ENCODE measurements at places on chromosomes 7 and 10.
A peak's percentile ranks its signal among the peaks of the same experiment; 100 is the strongest.

GRCh38 chr7:128869944-128870285, 7.3 kb downstream of the ATP6V1F start:
- peak overlapping the region; percentile 82 for H3K4me3 ChIP-seq
- H3K4me1 ChIP-seq: peaks cover 23% of the 10 kb centered on the region
- H3K27ac ChIP-seq: no peak overlapping the region
- no peak for DNase-seq

DNA sequence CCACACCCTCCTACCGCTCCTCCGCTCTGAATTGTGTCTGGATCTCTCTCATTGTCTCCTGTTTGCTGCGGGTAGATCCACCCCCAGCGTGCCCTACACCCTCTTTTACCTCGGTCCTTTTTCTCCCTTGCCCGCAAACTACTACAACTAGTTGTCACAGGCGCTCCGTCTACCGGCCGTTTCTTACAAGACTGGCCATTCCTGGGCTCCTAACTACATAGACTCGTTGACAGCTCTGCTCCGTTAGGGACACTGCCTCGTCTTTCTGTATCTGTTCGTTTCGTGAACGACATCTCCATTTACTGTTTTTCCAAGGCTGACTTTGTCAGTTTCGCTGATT, 786 bp downstream of the TAF3 start:
- H3K27ac ChIP-seq: peak overlapping the region; percentile 88
- no peaks in the 10 kb centered on the region for H3K36me3 ChIP-seq
- DNase-seq: peak; percentile 6
- H3K4me1 ChIP-seq: peaks cover 29% of the 10 kb centered on the region

- no peak overlapping the region for H3K27ac ChIP-seq
- no peak overlapping the region for H3K4me3 ChIP-seq
- peaks cover 12% of the 10 kb centered on the region for H3K27me3 ChIP-seq
- H3K4me1 ChIP-seq: peaks cover 15% of the 10 kb centered on the region
- H3K36me3 ChIP-seq: no peaks in the 10 kb centered on the region
- DNase-seq: no peak
Observed at GRCh38 chr10:71306979-71307378, 12.1 kb upstream of the SLC29A3 start.

- no peak overlapping the region for H3K27ac ChIP-seq
- no peak overlapping the region for H3K4me3 ChIP-seq
- H3K27me3 ChIP-seq: peaks cover 44% of the 10 kb centered on the region
- H3K4me1 ChIP-seq: no peaks in the 10 kb centered on the region
Observed at GRCh38 chr10:122112625-122113160, 123.7 kb downstream of the TACC2 start.

GRCh38 chr10:50582766-50583762, 40.7 kb downstream of the SGMS1 start:
- no peaks in the 10 kb centered on the region for H3K27me3 ChIP-seq
- peaks cover 72% of the 10 kb centered on the region for H3K4me1 ChIP-seq
- DNase-seq: no peak
- H3K4me3 ChIP-seq: no peak overlapping the region
- peaks cover 27% of the 10 kb centered on the region for H3K36me3 ChIP-seq

DNA sequence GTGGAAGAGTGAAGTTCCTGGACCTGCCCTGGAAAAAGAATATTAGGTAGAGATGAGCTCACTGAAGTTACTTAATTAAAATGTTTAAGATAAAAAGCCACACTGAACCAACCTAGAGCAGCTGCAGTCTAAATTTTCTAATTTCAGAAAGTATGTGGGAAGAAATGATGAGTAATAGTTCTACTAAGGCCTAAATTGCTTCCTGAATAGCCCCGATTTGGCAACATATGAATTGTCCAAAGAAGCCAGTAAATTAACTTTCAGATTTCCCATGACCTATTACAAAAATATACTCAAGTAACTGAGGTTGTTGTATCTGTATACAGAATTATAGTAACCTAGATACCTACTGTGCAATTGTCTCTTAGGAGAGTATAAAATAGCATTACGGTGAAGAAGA, 312.6 kb downstream of the IPMK start:
- H3K4me1 ChIP-seq: no peaks in the 10 kb centered on the region
- H3K27me3 ChIP-seq: no peaks in the 10 kb centered on the region
- no peaks in the 10 kb centered on the region for H3K36me3 ChIP-seq

GRCh38 chr7:155380221-155380861, 77.6 kb upstream of the EN2 start:
- H3K27me3 ChIP-seq: peaks cover 98% of the 10 kb centered on the region
- peak overlapping the region; percentile 32 for H3K4me3 ChIP-seq
- DNase-seq: peak; percentile 61

DNA sequence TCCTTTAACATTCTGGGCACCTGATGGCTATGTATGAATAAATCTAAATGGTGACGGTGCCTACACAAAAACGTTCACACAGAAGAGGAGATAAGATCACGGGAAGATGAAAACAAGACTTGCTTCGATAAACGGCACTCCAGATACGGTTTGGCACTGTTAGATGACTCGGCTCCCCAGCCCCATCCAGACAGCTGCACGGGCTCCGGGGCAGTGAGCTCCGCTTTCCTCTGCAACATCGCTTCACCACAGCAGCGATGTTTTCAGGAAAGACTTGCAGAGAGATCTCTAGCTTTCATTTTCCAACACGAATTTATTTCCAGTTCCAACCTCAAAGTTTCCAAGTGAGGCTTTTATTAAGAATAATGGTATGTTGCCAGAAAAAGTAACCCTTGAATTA, 132.1 kb downstream of the KLF6 start:
- H3K36me3 ChIP-seq: no peaks in the 10 kb centered on the region
- DNase-seq: no peak
- no peak overlapping the region for H3K27ac ChIP-seq
- no peak overlapping the region for H3K4me3 ChIP-seq

- no peak overlapping the region for H3K4me3 ChIP-seq
- DNase-seq: no peak
- no peaks in the 10 kb centered on the region for H3K36me3 ChIP-seq
- no peak overlapping the region for H3K27ac ChIP-seq
- no peaks in the 10 kb centered on the region for H3K4me1 ChIP-seq
Observed at GRCh38 chr10:4434105-4434504, 391.9 kb upstream of the AKR1E2 start.

DNA sequence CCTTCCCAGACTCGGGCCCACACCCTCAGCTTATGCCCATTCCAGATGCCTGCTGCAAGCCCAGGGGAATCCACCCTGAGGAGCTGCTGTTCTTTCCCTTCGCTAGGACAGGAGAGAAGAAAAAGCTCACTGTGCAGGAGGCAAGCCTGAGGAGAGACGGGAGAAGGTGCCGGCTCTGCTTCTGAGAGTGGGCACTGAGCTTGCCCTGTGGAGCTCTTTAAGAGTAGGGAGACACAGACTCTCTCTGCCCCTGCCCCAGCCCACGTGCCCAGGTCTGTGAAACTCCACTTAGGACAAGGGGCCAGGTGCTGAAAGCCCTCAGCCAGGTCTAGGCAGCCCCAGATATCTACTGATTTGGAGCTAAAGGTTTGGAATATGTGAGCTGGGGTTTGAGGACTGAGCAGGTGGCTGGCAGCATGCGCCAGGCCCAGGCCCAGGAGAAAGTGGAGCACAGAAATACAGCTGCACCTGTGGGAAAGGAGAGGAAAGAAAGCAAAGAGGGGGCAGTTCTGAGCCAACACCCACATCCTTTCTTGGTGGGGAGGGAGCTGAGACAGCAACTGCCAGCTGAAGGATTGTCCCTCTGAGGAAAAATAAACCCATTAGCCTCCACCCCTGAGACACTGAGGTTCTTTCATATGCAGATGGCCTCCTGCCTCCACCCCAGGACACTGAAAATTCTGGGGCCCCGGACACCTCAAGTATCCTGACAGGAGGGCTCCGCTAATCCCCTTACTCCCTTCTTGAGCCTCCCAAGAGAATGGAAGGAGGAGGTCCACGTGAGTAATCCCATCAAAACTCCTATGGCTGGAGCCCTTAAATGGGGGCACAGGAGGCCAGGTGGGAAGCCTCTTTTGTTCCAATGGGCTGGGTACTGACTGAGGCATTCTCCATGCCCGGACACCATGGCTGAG, 7.3 kb downstream of the POLL start:
- no peaks in the 10 kb centered on the region for H3K27me3 ChIP-seq
- no peak overlapping the region for H3K4me3 ChIP-seq
- no peak overlapping the region for H3K27ac ChIP-seq
- H3K36me3 ChIP-seq: peaks cover 7% of the 10 kb centered on the region

GRCh38 chr7:81414411-81414810, 355.4 kb downstream of the HGF start:
- no peak overlapping the region for H3K27ac ChIP-seq
- no peak for DNase-seq
- no peaks in the 10 kb centered on the region for H3K36me3 ChIP-seq
- no peak overlapping the region for H3K4me3 ChIP-seq

DNA sequence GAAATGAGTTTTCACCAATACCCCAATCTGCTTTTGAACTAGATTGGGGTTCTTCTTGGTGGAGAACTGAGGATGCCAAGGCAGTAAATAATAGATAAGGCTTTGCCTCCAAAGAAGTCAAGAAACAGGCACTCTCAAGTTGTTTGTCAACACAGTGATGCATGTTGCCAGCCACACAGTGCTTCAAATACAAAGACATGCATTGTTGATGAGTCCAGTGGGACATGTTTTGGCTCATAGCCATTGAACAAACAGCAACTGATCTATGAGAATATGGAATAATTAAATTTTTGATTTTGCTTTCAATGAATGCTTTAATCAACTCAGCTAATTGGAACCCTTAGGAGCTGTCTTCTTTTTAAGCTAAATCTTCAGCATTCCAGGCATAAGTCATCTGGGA, 346.4 kb downstream of the THSD7A start:
- no peaks in the 10 kb centered on the region for H3K27me3 ChIP-seq
- no peaks in the 10 kb centered on the region for H3K4me1 ChIP-seq
- no peak overlapping the region for H3K4me3 ChIP-seq
- no peak for DNase-seq
- no peak overlapping the region for H3K27ac ChIP-seq

GRCh38 chr7:42272793-42273665, 36.0 kb upstream of the GLI3 start:
- H3K27ac ChIP-seq: no peak overlapping the region
- H3K27me3 ChIP-seq: peaks cover 10% of the 10 kb centered on the region
- no peak for DNase-seq

DNA sequence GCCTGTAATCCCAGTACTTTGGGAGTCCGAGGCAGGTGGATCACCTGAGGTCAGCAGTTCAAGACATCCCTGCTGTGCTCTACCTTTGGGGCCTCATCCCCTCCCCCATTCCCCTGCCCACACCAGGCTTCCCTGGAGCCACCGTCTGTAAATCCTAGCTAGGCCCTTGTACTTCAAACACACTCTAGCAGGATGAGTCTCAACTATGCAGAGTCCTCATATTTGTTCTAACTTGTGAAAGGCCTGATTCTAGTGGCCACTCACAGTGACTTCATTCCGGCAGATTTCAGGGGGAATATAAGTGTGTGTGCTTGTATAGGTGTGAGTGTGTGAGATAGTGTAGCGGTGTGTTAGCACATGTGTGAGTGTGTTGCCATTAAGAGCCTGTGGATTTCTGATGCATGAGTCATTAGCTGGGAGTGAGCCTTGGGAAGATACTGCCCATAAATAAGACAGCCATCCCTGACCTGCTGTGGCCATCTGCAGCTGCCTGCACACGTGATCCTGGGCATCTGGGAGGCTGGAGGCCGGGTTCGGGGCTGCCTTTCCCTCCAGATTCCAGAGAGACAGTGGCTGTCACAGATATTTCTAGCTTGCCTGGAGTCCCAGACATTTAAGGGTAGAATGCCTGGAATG, 1.7 kb upstream of the NEURL1 start:
- peaks cover 23% of the 10 kb centered on the region for H3K4me1 ChIP-seq
- peaks cover 29% of the 10 kb centered on the region for H3K27me3 ChIP-seq
- no peak for DNase-seq
- no peak overlapping the region for H3K4me3 ChIP-seq
- peak overlapping the region; percentile 13 for H3K27ac ChIP-seq

- DNase-seq: no peak
- no peaks in the 10 kb centered on the region for H3K36me3 ChIP-seq
- H3K4me3 ChIP-seq: no peak overlapping the region
- no peaks in the 10 kb centered on the region for H3K27me3 ChIP-seq
- H3K27ac ChIP-seq: no peak overlapping the region
- H3K4me1 ChIP-seq: no peaks in the 10 kb centered on the region
Observed at GRCh38 chr7:30142710-30143109, 7.9 kb downstream of the MTURN start.

DNA sequence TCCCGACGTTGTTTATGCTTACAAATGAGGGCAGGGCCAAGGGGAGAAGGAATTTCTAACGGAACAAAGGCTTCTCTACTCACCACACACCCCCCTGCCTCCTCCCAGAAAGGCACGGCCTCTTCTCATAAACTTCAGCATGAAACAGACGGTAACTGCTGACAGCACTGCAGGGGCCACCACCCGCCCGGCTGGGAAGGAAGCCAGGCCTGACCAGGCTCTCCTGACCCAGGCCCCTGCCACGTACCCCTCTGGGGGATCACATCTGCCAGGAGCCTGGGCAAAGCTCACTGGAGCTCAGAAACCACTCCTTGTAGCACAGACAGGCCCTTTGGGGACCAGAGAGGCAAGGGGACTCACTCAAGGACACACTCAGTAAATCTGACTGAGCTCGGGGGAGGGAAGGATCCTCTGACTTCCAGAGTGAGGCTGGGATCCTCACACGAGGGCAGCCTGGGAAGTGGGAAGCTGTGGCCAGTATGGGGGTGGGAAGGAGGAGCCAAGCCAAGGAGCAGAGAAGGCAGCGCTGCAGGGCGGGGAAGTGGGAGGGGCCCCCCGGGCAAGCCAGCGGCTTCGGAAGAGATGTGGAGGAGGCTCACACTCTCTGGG, 46.1 kb downstream of the ZCCHC24 start:
- no peak for DNase-seq
- no peaks in the 10 kb centered on the region for H3K4me1 ChIP-seq
- H3K4me3 ChIP-seq: no peak overlapping the region
- no peak overlapping the region for H3K27ac ChIP-seq

DNA sequence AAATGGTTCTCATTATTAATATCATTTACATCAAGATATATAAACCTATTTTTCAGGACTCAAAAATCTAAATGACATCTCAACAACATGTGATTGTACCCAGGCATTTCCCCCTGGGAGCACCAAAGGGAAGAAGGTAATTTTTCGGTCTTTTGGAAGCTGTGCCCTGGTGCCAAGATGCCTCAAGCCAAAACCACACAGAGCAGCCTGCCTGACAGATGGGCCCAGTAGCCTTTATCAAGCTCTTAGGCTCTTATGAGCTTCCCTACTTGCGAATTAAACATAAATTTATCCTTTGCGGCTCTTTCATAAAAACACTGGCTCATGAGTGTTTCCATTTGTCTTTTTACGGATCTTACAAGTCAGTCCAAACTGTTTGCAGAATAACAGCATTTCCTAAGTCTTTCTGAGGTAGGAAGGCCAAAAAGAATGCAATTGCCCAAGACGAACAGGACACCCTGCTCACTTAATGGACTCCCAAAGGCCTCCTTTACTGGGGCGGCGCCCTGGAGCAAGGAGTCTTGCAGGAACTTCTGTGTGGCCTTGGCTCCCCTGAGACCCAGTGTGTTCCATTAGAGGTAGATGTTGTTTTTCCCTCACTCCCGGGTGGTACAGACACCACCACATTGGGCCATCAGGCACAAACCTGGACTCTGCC, 4.1 kb upstream of the RASSF4 start:
- peaks cover 8% of the 10 kb centered on the region for H3K36me3 ChIP-seq
- peaks cover 22% of the 10 kb centered on the region for H3K4me1 ChIP-seq
- DNase-seq: no peak
- H3K4me3 ChIP-seq: no peak overlapping the region

GRCh38 chr10:103763374-103764202, 91.8 kb downstream of the SH3PXD2A start:
- H3K36me3 ChIP-seq: no peaks in the 10 kb centered on the region
- H3K4me1 ChIP-seq: peaks cover 26% of the 10 kb centered on the region
- H3K4me3 ChIP-seq: peak overlapping the region; percentile 86
- H3K27ac ChIP-seq: peak overlapping the region; percentile 95
- H3K27me3 ChIP-seq: peaks cover 10% of the 10 kb centered on the region

- peak overlapping the region; percentile 97 for H3K4me3 ChIP-seq
- peak overlapping the region; percentile 99 for H3K27ac ChIP-seq
- peaks cover 50% of the 10 kb centered on the region for H3K4me1 ChIP-seq
- no peaks in the 10 kb centered on the region for H3K27me3 ChIP-seq
Observed at GRCh38 chr7:2978408-2978807, 65.3 kb downstream of the CARD11 start.
